ENCODE measurements at places on chromosomes 4 and X.

DNA sequence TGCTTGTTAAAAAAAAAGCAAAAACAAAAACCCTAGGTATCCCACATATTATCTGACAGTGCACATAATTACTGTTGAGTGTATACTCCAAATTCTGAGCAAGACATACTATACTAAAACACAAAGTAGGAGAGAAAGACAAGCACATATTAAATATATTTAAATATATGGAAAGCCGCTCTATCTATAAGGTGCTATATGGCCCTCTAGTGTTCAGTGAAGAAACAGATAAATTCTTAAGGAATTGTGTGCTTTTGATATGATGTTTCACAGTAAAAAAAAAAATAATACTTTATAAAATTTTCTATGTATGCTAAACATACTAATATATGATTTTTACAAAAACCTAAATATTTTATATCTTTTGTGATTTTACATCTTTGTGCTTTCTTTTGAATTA lies 137.8 kb downstream of the FBXW7 start:
- DNase-seq = no peak

DNA sequence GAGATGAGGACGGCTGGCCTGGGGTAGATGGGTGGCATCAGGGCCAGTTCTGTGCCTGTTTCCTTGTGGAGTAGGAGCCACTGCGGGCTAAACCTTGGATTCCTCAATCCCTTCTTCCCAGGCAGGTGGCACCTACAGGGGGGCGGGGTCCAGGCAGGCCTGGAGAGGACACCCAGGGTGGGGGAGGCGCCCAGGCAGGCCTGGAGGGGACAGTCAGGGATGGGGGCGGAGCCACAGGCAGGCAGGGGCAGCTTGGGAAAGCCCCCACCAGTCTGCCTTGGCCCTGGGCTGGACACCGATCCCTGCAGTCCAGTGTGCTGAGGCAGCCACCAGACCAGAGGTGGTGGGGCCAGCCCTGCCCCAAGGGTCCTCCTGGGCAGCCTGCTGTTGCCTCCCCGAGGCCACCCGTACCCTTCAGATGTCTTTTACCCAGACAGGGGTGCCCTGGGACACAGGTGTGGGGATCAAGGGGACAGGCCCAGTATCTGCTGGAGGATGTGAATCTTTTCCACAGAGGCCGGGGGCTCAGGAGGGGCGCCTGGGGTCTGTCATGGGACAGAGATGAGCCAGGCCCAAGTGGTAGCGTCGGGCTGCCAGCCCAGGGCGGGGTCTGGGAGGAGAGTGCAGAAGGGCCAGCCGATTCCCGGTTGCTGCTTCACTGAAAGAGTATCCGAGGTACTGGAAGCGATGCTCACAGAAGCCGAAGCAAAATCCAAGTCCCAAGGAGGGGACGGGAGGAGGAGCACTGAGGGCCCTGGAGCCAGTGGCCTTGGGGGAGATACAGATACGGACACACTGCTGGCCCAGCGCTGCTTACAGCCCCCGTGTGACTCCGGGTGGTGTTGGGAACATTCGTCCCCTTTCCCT lies 34.5 kb downstream of the LRPAP1 start:
- DNase-seq = no peak

- no peak for DNase-seq
Measured at GRCh38 chr4:168474660-168475320, 5.5 kb downstream of the DDX60L start.

DNA sequence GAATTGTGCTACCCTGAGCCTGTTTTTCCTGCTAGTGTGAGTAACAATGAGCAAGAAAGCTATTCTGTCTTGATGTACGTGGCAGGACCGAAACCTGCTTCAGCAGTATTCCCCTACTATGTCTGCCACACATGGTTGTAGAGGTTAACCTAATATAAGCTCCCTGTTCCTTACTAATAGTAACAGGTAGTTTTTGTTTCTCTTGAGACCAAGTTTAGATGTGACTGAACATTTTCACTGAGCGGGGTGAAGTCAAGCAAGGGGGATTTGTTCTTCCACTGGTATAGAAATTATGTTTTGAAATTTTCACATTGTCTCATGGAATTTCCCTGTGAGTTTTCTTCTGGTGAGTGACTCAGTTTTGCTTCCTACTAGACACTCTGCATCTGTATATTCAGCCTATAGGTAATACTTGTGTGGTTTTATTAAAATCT lies 37.3 kb downstream of the RRAGB start:
- no peak for DNase-seq

GRCh38 chr4:186887291-186887700 lies 163.6 kb upstream of the FAT1 start:
- DNase-seq = no peak

DNA sequence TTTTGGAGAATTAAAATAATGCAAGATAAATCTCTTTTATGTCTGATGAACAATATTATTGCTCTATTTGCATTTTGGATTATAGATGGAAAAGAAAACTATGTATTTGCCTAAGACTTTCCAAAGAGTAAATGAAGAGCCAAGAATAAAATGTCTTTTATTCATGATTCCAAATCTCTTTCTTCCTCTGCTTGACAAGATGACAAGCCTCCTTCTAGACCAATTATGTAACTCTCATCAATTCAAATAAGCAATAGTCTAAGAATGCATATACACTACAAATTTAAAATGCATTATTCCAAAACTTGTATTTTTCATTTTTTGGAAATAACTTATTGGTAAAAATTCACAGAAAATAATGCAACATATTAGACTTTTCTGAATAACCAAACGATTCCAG lies 377.3 kb downstream of the GASK1B start:
- DNase-seq = no peak

DNA sequence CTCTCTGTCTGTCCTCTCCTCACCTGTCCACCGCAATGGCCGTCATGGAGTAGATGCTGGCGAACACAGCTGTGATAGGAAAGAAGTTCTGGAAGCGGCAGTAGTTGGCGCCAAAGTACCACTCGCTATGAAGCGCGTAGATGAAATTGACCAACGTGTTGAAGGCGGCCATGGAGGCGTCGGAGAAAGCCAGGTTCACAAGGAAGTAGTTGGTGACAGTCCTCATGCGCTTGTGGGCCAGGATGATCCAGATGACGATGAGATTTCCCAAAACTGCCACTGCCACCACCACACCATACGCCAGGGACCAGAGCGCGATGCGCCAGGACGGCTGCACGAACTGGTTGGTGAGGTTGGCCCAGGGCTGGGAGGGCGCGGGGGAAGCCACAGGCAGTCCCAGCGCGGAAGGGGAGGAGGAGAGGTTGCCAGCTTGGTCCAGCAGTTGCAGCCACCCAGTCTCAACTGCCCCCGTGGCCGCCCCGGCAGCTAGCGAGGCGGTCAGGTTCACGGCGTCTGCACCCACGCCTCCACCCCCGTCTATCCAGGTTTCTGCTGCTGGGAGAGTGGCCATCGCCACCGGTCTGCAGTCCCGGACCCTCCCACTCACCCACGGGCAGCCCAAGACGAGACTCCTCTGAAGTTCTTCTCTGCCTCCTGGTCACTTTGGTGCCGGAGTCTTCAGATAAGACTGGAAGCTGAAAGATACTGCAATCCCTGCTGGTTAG lies 518 bp downstream of the TACR3 start:
- no peak for DNase-seq

DNA sequence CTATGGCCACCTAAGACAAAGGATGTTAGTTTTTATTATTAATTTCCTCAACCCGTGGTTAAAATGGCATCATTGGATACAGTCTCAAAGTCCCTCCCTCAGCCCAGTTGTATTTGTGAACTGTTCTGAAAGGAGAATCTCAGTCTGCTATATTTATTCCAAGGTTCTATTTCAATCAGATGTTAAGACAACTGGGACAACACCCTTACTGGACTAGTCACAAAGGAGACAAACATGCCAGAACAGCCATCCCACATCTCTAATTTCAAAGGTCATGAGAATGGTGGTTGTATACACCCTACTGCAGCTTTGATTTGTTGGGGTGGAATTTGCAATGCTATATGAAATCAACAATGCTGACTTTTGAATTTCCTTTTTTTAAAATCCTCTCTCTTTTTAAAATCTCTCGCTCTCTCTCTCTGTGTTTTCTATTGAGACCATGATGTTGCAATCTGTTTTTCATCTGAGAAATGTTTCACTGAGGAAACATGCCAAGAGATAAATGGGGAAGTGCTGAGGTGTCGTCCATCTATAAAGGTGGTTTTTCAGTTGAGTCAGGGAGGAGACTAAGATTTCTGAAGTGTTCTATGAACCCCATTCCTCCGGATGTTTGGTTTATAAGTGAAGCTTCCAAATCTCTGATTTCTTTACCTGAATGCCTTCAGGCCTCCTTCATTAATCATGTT lies 201.5 kb upstream of the GATB start:
- no peak for DNase-seq

GRCh38 chr4:69524706-69525105 lies 29.0 kb upstream of the UGT2B4 start:
- DNase-seq = no peak

DNA sequence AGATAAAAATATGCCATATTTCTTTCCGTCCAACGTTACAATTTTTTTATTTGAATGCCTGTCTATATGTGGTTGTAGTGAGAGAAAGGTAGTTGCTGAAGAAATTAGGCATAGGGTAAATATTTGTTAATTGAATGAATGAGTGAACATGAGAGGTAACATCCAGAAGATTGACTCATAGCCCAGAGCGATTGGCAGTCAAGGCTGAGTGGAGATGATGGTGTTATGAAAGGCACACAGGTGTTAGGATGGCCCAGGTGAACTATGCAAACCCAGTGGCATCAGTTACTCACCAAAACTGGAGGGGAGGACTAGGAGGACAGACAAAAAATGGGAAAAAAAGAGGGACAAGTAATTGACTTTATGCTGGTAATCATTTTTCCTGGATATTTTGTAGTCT lies 31.7 kb upstream of the SPRY1 start:
- DNase-seq = no peak

- no peak for DNase-seq
Measured at GRCh38 chr4:113243312-113243711, 193.9 kb downstream of the ANK2 start.

DNA sequence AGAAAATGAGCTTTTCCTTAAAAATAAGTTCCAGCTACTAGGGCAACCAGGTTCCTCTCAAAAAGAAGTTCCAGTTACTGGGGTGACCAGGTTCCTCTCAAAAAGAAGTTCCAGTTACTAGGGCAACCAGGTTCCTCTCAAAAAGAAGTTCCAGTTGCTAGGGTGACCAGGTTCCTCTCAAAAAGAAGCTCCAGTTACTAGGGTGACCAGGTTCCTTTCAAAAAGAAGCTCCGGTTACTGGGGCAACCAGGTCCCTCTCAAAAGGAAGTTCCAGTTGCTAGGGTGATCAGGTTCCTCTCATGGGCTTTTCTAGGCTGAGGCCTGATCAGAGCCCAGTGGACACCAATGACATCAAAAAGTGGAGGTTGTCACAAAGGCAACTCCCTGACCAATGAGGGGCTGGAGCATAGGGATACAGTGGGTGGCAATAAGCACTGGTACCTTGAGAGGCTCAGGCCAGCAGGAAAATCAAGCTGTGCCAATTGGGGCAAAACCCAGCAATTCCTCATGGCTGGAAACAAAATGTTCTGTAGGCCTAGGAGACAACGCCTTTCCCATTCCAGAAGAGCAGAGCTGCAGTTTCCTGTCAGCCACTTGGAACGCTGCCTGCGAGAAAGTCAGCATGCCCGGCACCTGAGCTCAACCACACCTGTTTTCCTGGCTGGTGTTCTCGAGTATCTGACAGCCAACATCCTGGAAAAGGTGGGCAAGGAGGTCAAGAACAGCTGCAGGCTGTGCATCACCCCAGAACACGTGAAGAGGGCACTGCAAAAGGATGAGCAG lies 12.3 kb upstream of the SYTL5 start:
- DNase-seq = no peak

GRCh38 chr4:8281519-8282133 lies 12.1 kb downstream of the HTRA3 start:
- DNase-seq = no peak

DNA sequence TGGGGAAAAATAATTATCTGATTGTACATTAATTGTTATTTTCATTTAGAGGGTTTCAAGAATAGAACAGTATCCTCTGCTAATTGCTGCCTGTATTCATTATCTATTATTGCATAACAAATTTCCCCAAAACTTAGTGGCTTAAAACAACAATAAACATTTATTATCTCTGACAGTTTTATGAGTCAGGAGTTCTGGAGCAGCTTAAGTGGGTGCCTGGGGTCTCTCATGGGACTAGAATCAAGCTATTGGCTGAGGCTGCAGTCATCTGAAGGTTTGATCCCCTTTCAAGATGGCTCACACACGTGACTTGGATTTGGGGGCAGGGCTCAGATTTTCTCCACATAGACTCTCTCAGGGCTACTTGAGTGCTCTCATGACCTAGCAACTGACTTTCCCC lies 98.1 kb upstream of the JADE1 start:
- DNase-seq = no peak

DNA sequence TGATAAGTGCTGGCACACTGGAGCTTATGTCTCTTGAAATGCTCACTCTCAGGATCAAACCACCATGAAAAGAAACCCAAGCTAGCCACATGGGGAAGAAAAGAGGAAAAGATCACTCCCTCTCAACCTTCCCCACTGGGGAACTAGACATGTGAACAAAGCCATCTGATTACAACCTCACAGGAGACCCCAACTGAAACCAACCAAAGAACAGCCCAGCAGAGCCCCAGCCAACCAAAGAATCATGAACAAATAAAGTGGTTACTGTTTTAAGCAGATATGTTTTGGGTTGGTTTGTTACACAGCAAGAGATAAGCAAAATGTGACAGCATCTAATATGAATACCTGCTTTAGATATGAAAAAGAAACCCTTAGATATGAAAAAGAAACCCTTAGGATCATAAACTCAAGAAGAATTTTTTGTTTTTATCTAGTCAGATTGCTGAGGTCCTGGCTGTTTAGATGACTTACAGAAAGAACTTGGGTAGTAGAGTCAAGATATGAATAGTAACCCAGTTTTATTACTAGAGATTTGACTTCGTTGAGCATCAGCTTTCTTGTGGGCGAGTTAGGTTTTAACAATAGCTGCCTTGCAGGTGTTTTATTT lies 23.7 kb upstream of the TLR7 start:
- no peak for DNase-seq

DNA sequence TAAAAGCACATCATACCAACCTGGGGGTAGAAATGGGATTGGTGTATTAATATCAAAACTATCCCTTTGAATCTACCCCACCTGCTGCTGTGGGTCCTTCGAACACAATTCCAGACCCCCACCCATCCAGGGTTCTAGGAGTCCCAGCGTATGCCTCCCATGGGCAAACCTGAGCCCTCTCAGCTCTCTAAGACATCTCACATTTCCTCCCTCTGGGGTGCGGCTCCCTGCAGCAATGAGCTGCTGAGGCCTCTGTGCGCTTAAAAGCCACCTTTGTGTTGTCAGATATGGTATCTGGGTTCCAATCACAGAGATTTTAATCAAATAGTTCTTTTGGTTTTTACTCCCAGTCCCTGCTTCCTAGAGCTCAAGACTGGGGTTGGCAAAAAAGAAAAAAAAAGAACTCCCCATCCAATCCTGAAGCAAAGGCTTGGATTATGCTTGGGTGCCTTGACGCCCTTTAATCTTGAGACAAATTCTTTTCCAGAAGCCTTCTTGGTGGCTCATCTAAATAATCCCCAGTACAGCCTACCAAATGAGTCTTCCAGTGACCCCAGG lies 37.5 kb upstream of the NOCT start:
- no peak for DNase-seq

DNA sequence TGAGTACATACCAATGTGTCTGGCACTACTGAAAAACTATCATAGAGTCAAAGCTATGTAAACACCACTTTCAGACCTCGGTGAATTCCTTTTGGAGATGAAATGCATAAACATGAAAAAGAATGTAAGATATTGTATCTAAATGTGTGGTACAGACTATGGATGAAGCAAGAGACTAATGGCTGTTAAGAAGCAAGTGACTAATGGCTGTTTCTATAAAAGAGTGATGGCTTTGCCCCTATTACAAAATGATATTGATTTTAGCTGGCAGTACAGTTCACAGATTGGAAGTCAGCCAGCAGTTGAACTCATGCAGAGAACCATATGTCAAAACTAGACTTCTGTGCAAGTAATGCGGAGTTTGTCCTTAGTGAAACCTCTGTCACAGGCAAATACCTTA lies 359.3 kb downstream of the GRXCR1 start:
- no peak for DNase-seq
